Cardiac septum (tissue), 1 donor: ENCODE measurements at places on chromosomes 7 and 10. TPM values are rescaled to one million over a fixed set of nuclear protein-coding genes. Genes with fewer than 3 reads are reported as not detected.

Gene RBP3
- total RNA-seq = not detected

Gene ABCA13
- total RNA-seq = 0.19 TPM

Gene PAPOLB
- 0.05 TPM for total RNA-seq

Gene HTRA1
- total RNA-seq = 104 TPM

Gene DGKB
- 0.75 TPM for total RNA-seq

Gene ELOVL3
- not detected for total RNA-seq

Gene VGF
- 0.08 TPM for total RNA-seq

GRCh38 chr7:123864012-123864411 lies 19.0 kb downstream of the HYAL4 start:
- no peak for DNase-seq

GRCh38 chr7:20439416-20440185 lies 108.9 kb downstream of the ITGB8 start:
- DNase-seq = no peak

DNA sequence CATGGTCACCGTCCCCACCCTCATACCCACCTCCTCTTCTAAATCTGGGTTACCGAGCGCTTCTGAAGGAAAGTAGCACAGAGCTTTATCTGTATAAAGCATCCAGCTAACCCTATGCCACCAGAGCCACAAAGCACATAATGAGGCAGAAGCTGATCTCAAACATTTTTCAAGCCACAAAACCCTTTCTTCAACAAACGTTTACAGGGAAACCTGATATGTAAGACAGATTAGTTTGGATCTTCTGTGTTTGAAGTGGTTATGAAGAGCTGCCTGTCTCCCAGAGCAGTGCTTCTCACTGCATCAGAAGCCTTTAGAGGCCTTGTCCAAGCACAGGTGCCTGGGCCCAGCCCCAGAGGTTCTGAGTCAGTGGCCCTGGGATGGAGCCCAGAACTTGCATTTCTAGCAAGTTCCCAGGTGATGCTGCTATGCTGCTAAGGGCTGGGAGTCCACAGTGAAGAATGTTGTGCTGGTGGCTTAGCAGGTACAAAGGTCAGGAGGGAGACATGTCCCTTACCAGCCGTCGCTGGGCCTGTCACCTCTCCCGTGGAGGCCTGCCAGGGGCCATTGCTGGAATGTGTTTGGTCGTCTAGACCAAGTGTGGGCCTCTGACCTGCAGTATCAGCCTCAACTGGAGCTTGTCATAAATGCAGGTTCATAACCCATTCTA lies 90.4 kb downstream of the TAF3 start:
- DNase-seq = no peak

DNA sequence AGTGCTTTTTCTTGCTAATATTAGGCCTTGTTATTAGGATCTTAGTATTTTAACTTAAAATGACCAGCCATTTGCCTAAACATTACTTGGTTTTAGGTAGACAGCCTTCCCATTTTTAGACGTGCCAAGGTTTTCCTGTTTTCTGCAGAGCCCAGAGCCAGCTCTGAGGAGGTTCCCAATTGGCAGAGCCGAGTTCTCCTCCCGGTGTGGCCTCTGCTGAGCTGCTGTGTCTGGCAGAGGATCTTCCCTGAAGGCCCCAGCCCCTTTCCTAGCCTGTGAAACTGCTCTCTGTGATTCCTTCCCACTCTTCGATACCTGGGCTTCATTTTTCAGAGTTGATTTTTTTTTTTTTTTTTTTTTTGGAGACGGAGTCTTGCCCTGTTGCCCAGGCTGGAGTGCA lies 91.4 kb downstream of the EEPD1 start:
- DNase-seq = no peak

- no peak for DNase-seq
Measured at GRCh38 chr7:133936074-133936473, 191.1 kb upstream of the LRGUK start.

GRCh38 chr10:60654813-60655464 lies 123.3 kb upstream of the CDK1 start:
- DNase-seq = no peak

DNA sequence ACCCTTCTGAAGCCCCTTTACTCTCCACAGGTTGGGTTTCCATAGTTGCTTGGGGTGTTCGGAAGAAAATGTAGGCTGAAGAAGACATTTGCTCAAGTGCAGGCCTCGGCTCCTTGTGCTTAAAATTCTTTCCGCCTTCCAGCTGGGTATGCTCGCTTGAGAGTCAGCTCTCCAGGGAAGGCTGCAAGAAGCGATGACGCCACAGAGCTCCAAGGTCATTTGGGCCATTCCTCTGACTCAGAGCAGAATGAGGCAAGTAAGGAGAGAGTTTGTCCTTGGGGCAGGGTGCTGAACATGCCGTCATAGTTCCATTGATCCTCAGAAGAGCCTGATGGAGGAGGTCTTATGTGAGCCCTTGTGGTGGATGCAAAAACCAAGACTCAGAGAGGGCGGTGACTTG lies 27.4 kb upstream of the HSPA12A start:
- DNase-seq = no peak

GRCh38 chr10:3761021-3761686 lies 23.9 kb downstream of the KLF6 start:
- DNase-seq = no peak

- no peak for DNase-seq
Measured at GRCh38 chr10:123769647-123770046, 103.5 kb downstream of the GPR26 start.

GRCh38 chr7:2688409-2689342 lies 674 bp downstream of the AMZ1 start:
- no peak for DNase-seq

DNA sequence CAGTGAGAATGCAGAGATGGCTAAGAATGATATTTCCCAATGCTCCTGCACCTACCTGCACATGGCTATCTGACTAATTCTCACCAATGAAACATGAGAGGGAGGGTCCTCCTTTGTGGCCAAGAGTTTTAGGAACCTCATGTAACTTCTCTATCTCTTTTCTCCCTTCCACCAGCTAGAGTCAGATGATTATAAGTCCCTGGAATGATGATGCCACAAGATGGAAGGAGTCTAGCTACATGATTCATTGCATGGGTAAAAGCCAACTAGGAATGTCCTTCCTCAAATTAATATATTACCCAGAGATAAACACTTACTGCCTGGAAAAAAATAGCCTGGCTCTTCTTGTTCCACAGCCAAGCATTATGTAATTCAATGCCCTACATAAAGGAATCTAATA lies 55.1 kb upstream of the AASS start:
- DNase-seq = no peak

DNA sequence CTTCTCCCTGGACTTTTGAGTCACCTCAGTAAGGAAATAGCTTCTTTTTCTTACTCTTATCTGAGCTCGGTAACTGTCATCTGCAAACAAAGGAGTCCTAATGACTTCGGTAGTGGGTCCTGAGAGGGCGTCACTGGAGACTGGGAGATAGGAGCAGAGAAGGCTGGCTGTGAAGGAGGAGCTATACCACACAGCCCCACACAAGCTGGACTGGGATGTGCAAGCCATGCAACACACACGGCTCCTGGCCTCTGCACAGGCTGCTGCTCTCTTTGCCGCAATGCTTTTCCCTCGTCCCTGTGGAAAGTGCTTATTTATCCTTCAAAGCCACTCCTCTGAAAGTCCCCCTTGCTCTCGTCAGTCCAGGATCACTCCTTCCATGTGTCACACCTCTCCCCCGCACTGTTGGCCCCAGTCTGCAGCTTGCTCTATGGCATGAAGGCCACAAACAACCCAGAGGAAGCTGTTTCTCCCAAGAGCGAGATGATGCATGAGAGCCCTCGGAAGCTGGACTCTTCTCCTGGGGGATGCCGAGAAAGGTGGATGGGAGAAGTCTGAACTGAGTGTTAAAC lies 14.9 kb downstream of the TMEM273 start:
- DNase-seq = no peak

DNA sequence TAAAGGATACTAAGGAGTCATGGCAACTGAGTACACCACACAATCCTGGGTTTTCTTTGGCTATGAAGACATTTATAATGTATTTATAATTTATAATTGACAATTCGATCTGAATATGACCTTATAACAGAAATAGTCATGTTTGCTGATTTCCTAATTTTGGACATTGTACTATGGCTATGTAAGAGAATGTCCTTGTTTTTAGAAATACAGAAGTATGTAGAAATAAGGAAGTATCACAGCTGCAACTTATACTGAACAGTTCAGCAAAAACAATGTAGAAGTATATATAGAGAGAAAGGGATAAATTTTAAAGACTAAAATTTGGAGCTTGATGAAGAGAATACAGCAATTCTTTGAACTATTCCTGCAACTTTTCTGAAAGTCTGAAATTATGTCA lies 32.6 kb downstream of the PRLHR start:
- DNase-seq = no peak

DNA sequence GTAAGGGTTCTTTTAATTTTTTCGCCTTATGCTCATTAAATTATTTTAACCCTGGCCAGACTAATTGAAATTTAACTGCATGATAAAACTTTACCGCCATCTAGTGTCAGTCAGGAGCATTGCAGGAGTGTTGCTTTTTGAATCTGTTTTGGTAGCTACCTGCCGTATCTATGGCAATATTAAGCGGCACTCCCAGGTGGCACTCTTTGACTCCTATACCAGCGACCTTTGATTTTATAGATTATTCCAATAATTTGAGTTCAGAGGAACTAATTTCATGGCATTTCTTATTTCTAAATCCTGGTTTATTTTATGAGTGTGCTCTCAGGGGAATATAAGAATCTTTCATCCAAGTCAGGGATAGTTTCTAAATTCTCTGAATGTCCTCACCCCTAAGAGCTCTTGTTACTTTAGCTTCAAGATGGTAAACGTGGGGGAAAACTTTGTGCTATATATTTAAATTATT lies 198.9 kb downstream of the REEP3 start:
- DNase-seq = no peak

DNA sequence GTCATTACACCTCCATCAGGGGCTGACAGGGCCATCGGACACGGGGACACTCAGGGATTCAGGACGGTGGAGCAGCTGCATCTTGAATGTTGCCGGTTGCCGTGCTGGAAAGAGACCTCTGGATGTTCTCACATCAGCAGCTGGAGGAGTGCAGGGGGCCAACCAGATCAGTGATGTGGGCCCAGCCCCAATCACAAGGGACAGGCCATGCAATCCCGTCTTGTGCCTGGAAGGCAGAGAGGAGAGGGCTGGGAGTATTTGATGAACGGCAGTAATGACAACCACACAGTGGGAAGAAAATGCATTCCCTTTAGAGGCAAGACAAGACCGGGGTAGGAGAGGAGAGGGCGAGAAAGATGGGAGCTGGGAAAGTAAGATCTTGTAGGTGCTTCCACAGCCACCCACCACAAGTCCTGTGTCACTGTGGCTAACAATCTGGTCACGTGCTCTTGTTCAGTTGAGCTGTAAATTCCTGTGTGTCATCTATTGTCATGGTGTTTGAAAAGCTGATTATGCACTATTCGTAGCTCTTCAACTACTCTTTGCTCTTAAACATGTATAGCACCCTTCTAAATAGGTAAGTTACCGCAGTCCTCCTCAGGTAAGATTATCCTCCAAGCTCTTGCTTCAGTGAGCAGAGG lies 85.9 kb upstream of the LEP start:
- no peak for DNase-seq

GRCh38 chr7:111735661-111736551 lies 173.6 kb upstream of the IMMP2L start:
- DNase-seq = no peak

DNA sequence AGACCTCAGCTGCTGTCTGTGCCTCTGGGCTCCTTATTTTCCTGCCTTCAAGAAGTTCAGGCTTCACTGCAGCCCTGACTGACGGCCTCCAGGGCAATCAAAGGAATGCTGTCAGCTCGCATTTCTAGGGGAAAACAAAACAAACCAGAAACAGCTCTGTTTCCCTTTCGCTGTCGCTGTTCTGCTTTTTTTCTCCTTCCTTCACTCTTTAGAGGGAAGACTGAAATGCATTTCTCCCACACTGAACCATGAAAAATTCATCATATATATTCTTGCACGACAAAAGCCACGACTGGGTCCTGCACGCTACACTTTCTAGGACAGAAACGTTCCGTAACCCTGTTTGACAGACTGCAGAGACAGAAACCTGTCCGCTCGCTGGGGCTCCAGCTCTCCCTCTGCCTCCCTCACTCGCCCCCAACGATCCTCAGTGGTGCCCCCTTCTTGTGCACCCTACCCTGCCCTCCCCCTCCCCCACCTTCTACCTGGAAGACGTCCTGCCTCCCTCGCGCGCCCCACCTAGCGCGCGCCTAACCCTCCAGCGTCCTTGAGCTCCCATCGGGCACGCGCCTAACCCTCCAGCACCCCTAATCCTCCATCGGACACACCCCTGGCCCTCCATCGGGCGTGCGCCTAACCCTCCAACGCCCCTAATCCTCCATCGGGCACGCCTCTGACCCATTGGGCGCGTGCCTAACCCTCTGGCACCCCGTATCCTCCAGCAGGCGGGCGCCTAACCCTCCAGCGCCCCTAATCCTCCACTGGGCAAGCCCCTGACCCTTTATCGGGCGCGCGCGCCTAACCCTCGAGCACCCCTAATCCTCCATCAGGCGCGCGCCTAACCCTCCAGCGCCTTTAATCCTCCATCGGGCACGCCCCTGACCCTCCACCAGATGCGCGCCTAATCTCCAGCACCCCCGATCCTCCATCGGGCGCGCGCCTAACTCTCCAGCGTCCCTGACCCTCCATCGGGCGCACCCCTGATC lies 37.1 kb downstream of the SVOPL start:
- no peak for DNase-seq

- no peak for DNase-seq
Measured at GRCh38 chr7:123916240-123916724, 8.8 kb upstream of the SPAM1 start.

- no peak for DNase-seq
Measured at GRCh38 chr7:24419077-24419476, 135.1 kb downstream of the NPY start.
